ENCODE measurements at places on chromosomes 7 and 10.
A peak's percentile ranks its signal among the peaks of the same experiment; 100 is the strongest.

DNA sequence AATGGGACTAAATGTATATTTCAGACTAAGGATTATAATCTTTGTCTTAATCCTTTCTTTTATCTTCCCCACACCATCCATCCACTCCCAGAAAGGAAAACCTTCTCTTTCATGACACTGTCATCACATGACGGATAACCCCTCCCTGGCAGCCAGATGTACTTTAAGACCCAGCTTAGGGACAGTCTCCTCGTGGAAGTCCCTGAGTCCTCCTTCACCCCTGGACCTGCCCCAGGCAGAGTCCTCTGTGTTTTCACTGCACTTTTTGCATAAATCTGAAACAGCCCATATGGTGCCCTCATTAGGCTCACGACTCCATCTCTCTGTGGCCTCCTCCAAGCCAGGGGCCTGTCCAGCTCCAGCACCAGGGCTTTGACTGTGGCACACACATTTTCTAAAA, 16.0 kb downstream of the NRAP start:
- DNase-seq, result no peak

DNA sequence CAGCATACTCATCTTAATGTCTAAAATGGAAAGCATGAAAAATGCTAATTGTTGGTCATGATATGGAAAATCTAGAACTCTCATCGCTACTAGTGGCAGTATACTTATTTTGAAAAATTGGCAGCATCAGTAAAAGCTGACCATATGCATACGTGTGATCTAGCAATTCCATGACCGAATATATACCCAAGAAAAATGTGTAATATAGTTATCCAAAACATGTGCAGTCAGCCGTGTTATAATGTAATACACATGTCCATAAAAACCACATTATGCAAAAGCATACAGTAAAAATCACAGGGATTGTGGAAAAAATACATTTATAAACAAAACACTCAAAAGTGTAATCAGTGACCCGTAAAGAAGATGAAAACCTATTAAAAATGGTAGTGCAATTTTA, 439.0 kb downstream of the SH2D4B start:
- no peak for DNase-seq

GRCh38 chr10:131751827-131752775, 148.7 kb upstream of the PPP2R2D start:
- DNase-seq, result no peak

DNA sequence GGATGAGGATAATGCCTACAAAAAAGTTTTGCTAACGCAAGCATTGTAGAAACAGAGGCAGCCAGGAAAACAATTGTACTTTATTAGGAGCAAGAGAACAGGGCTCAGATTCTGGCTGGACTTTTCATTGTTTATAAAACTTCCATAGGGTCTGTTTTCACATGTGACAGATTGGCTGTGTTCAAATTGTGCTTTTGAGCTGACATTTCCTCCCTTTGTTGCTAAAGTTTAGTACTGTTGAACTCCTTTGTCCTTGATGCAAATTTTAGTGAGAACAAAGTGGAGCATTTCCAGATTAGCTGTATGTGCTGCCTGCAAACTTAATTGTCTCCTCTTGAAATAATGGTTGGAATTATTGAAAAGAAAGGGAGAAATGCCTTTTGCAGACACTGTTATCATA, 221.0 kb upstream of the FZD1 start:
- no peak for DNase-seq

GRCh38 chr7:95509199-95509598, 23.5 kb downstream of the ASB4 start:
- DNase-seq, result peak; percentile 80

DNA sequence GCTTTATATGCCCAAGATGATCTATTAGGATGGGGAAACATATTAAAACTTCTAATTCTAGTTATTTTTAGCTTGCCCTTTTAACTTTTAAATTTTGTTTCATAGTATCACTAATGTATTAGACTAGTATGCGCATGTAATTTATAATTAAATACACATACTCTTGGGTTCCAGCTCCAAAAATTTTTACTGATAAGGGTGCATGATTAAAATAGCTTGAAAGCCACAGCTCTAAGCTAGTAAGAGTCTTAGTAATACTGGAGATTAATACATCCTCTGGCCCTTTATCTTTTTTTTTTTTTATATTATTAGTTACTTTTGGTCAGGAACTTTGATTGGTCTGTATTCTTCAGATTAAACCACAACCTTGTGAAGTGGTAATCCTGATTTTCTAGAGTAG, 53.6 kb downstream of the ATXN7L1 start:
- DNase-seq, result no peak

- no peak for DNase-seq
These were observed 11.2 kb downstream of the MUC17 start for GRCh38 chr7:101031082-101031481.

- DNase-seq, result no peak
These were observed 3.6 kb upstream of the GPNMB start for GRCh38 chr7:23242935-23243334.

- DNase-seq, result no peak
These were observed 121.7 kb upstream of the CCDC6 start for GRCh38 chr10:60028081-60028480.

- DNase-seq, result no peak
These were observed 120.4 kb downstream of the ARHGAP21 start for GRCh38 chr10:24603333-24603732.

- DNase-seq, result no peak
These were observed 10.2 kb downstream of the CDH23 start for GRCh38 chr10:71406878-71407277.

GRCh38 chr10:30158325-30158960, 99.1 kb upstream of the JCAD start:
- no peak for DNase-seq

GRCh38 chr10:59587756-59588140, 121.9 kb downstream of the SLC16A9 start:
- no peak for DNase-seq

GRCh38 chr10:11451640-11452260, 159.7 kb downstream of the USP6NL start:
- no peak for DNase-seq

DNA sequence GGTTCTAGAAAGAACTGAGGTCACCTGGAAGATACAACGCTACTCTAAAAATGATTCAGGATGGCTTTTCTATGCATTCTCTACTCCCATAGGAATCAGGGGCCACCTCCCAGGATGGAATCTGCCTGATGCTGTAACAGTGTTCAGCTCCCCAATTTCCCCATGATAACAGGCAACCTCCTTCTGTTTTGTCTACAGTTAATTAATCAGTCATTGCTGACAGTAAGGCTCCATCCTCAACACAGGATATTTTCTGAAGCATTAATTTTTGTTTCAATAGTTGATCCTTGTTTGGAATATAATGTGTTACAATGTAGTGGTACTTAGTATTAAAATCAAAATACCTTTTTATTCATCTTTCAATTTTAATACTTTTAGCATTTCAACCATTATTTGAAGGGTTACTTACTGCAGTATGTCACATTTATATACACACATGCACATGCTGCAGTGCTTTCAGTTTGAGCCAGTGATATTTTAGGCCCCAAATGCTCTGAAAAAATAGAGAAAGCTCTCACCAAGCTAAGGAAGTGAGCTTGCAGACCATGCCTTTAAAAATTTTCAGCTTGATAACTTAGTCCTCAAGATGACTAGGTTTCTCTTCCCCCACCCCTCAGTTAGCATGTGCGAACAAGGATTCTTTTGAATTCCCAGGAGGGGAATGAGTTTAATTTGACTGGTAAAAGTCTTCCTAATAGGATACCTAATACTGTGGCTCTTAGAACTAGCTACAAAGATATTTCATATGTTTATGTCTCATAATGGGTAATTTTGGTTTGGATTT, 592 bp upstream of the PIK3CG start:
- peak; percentile 44 for DNase-seq

- DNase-seq, result no peak
These were observed 15.1 kb upstream of the MRC1 start for GRCh38 chr10:17793823-17794644.

DNA sequence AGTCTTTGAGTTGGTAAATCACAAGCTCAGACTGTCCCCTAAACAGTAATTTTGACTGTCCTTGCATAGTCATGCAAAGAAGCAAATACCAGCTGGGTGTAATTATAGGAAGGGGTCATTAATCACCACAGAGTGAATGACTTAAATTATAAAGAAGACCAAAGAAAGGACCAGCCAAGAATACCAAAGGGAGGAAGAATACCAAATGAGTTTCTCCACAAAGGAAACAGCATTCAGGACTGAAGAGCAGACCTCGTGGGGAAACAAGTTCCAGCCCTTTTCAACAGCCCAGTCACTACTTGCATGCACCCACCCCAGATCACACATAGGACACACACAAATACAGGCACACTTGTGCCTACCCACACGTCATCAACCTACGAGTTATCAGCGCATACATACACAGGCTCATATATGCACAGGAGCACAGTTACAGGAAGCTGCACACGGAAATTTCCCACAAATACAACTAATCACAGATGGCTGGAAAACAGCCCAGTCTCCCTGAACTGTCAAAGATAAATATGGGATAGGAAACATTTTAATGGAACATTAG, 77.6 kb downstream of the DENND2A start:
- no peak for DNase-seq

DNA sequence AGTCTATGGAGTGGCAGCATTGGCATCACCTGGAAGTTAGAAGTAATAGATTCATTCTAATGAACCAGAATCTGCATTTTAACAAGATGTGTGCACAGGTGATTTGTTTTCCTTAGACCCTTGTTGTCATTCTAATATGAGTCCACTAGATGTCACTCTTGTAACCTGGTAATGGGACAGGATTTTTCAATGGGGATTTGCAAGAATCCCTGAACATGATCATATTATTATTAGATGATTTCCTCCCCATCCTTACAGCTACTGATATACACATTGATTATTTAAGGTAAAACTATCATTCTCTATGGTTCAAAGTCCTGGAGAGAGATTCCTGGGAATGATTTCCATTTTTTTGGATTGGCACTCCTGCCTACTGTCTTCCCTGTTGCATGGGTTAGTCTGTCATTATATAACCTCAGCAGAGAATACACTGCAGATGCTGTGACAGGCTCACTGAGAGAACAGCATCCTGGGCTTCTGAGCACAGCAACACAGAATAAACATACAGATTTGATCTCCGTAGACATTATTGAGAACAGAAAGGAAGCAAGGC, 194.9 kb downstream of the SUGCT start:
- DNase-seq, result peak; percentile 93

DNA sequence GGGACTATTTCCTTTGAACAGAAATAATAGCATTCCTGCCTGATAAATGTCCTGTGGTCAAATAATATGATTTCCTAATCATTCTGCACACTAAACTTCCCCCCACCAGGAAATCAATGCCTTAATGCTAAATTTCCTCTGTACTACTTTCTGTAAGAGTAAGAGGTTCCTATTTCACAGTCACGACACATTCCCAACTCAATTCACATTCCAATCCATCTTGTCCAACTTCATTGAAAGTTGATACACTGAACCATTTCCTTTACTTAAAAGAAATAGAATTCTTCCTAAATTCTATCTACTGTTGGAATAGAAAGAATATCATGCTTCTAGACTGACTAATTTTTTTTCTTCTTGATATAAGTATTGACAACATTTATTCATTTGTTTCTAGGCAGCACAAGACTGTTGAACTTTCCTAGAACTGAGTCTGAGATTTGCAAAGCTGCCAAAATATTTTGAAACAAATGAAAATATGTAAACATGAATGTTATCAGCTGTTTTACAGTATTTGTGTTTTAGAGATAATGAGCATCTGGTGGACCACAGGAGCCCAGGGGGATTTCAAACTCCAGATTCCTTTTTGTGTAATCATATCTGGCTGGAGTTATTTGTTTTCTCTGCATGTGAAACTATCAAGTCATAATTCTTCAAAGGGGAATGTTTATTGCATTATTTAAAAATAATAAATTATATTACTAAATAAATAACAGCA, 121.5 kb downstream of the TPST1 start:
- DNase-seq, result no peak

DNA sequence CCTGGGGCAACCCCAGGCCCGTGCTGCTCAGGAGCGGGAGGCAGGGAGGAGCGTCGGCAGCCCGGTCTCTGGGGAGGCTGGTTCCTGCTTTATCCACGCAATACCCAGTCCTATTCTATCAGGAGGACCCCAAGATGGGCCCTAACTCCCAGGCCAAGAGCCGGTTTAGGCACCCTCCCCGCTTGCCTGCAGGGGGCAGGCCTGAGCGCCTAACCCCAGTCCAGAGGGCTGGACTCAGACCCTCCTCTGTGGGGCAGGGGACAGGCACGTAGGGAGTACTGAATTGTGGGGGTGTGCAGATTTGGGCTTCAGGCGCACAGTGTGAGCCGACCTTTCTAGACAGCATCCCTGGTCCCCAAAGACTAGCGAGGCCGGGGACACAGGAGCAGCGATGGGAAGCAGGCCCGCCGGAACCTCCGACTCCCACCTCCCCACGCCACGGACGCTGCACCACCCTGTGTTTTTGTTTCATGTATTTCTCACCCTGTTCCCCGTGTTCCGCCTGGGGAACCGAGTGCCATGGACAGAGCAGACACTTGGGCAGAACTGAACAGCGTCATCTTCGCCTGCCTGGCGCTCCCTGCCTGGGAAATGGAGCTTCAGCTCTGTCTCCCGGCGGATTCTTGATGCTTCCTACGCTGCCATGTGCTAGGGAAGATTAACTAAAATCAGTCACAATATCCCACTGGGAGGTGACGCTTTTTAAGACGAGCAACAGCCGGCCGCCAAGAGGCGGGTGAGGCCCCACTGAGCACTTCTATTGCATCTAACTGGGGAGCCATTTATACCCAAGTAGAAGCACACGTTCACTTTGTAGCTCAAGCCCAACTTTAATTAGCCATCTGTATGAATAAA, 5.3 kb downstream of the NUDT1 start:
- peak; percentile 56 for DNase-seq

DNA sequence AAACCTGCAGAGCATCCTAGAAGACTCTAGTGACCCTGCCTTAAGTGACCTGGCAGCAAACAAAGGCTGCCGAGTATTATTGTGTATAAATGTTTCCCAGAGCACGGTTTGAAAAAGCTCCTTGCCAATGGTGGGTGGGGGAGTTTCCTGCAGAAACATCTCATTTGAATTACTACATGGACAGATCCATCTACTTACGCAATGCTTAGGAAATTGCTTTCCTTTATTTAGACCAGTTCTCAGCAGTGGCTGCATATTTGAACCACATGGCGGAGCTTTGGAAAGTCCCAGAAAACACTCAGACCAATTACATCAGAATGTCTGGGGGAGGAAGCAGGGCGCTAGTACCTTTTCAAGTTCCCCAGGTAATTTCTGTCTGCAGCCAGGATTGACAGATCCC, 560.9 kb downstream of the SDK1 start:
- peak; percentile 36 for DNase-seq

- no peak for DNase-seq
These were observed 144.0 kb downstream of the PLPP4 start for GRCh38 chr10:120600871-120601649.

DNA sequence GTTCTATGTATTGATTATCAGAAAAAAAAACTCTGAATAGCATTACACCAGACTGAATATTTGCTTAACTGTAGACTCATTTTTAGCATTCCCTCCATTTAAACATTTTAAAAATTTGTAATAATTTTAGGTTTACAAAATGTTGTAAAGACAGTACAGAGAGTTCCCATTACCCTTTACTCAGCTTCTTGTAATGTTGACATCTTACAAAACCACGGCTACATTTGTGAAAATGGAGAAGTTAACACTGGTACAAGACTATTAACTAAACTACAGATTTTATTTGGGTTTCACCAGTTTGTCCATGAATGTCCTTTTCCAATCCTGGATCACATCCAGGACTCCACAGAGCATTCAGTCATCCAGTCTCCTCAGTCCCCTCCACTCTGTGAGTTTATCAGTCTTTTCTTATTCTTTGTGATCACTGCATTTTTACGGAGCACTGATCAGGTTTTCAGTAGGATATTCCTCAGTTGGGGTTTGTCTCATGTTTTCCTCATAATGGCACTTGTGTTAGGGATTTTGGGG, 130.0 kb upstream of the EEPD1 start:
- DNase-seq, result peak; percentile 62
